ENCODE measurements at places on chromosomes 6 and 20.

GRCh38 chr6:155212616-155213380 is 51.0 kb upstream of the CLDN20 start:
- DNase-seq = no peak

GRCh38 chr6:56547687-56548086 is 95.0 kb downstream of the DST start:
- no peak for DNase-seq

DNA sequence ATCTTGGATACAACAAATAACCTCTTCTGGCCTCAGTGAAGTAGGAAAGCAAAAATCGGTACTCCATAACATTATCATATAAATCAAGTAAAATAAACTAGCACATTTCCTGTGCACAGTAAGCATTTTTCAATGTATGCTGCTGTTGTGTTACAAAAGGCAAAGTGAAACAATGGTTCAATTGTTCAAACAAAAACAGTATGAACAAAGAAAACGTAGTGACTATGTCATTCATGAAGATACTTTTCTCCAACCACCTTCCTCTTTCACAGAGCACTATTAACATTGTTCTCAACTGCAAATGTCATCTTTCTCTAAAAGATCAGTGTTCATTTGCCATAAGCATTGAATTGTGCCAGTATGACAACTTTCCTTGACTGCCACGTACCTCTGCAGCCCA is 318.6 kb upstream of the PRDM1 start:
- DNase-seq = no peak

GRCh38 chr6:116027801-116028200 is 32.9 kb downstream of the FRK start:
- DNase-seq = no peak

- DNase-seq = no peak
Measured at GRCh38 chr6:70846207-70846835, 110.5 kb downstream of the B3GAT2 start.

DNA sequence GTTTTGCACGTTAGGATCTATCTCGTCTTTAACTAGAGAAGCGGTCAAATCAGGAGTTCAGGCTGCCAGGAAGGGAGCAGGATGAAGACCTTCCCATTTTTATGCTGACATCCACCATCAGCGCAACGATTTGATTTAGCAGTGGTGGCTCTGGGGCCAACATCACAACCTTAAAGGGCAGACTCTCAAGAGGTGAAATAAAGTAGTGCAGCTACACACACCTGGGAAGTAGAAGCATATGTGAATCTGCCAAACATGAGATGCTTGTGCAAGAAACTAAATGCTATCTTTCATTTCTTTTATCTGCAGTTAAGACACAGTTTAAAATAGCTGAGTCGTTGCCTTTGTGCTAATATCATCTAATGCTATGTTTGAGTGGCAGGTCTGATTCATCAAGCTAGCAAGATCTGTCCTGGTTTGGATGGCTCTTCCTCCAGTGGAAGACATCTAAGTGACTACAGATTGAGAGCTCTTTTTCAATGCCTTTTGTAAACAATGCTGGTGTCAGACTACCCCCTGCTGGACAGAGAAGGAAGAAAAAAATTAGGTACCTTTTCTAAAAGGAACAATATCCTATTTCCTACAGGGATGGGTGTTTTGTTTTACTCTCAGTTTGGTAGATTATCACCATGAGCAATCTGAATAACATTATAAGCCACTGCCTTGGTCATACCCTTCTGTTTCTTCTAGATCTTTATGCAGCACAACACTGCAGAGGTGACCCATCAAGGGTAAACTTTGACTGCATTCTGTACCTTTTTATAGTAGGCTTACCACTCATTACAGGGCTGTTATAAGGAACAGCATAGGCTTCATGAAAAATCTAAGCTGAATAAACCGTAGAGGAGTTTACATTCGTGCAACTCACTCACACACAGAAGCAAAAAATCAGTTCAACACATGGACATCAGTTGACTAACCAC is 171.6 kb upstream of the FBXL4 start:
- peak; percentile 48 for DNase-seq

DNA sequence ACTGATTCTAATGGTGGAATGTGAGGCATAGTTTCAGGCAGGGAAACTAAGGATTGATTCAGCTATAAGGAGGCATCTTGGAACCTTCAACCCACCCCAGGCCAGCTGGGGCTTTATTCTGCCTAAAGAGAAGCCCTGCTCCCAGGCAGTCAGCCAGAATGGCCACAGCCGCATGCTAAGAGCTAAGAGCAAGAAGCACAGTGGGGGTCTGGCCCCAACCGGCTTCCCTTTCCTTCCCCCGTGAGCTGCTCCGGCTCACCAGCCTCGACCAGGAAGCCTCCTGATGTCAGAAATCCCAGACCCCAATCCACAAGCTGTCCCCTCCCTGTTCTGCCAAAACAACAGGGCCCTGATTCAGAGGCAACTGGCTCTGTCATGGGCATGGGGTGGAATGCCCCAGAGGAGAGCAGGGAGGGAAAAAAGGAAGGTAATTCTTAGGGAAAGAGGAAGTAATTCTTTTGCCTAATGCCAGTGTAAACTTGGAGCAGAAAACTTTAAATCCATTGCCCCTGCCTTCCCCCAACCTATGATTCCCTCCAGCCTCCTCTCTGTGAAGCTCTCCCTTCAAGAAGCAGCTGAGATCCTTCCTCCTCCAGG is 6.9 kb downstream of the GRM4 start:
- no peak for DNase-seq

- DNase-seq = no peak
Measured at GRCh38 chr20:37479925-37480691, 40.9 kb upstream of the NNAT start.

- no peak for DNase-seq
Measured at GRCh38 chr20:39309458-39309857, 347.3 kb downstream of the DHX35 start.

GRCh38 chr6:48429021-48429420 is 318.0 kb upstream of the PTCHD4 start:
- DNase-seq = no peak

GRCh38 chr6:29628419-29629281 is 4.3 kb downstream of the GABBR1 start:
- peak; percentile 85 for DNase-seq

DNA sequence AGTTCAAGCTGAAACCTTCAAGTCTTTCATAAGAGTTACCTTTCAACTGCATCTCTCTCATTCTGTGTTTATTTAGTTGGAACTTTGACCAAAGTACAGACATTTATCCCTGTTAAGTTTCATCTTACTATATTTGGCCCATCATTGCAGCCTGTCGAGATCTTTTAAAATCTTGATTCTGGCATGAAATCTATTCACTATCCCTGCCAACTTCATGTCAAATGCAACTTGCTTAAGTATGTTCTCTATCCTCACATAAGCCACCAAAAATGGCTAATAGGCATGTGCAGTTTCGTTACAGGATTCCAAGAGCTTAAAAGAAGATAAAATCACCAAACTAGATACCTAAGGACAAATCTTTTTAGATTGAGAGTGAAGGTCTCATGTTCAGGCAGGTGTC is 117.5 kb upstream of the KCNQ5 start:
- no peak for DNase-seq

DNA sequence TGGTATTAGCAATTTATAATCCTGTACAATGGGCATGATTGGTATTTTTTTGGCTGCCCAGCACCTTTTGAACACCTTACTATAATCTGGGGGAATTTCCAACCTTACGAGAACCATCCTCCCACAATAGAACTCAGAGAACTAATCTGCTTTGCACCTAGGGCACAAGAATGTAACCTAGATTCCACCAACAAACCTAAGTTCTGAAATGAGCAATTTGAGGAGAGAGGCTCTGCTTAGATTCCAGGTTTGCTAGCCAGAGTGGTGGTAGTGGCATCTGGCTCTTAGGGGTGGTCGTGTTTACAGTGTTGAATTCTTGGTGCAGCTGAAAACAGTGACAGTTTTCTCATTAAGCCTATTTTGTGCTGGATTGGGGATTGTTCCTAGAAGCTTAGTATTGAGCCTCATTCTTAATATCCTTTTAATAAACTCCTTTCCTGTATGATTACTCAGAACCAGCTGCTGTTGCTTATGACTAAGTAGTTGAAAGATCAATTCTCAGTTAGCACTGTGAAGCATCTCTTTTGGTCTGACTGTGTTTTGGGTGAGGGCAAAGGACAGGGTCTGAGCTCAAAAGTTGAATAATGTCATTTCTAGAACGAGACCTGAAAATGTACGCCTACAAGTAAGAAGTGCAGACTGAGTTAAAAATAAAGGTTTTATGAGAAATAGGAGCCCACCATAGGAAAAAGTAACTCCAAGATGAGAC is 385.6 kb downstream of the CDKAL1 start:
- peak; percentile 60 for DNase-seq

GRCh38 chr20:31859266-31859997 is 10.9 kb downstream of the DUSP15 start:
- no peak for DNase-seq

DNA sequence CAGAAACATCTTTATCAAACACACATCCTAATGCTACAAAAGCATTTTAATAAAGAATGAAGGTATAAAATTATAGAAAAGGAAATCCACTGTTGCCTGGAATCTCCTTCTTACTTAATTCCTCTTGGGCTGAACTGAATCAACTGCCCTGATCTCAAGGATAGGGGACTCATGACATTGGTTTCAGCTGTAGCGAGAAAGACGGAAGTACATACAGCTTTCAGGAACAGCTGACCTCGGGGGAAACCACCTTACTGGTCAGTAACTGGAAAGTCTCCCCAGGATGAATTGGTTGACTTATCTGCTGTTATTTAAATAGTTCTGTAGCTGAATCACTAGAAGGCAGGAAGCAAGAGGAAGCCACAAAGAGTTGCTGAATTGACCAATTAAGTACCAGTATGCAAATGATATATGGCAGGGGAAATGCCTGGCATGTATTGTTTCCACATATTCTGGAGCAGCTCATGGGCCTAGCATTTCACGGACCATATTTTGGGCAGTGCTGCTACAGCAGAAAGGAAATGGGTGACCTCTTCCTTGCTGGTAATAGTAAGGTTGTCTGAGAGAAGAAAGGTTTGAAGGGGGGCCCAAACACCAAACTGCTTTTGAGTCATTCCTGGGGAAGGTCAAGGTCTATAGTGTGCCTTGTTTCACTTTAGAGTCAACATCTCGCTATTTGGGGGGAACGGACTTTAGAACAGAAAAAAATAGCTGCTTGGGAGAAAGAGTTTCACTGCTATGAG is 43.7 kb upstream of the MAP7 start:
- DNase-seq = peak; percentile 75

DNA sequence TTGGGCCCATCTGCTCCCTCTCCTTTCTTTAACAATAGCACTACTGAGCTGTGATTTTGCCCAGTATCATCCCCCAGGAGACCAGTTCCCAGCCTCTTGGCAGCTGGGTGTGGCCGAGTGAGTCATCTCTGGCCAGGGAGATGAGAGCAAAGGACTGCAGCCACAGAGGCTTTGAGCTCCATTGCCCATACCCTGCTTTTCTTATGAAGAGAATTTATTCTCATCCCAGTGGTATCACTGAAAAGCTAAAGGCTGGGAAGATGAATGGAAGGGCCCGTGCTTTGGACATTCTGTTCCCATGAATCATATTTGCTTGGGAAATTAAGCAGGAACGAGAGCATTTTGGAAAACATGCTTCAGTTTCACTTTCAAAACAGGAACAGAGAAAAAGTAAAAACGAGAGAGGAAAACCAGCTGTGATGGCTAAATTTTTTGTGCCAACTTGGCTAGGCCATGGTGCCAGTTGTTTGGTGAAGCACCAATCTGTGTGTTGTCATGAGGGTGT is 14.9 kb downstream of the CST3 start:
- DNase-seq = no peak

GRCh38 chr20:56359212-56360132 is 698 bp downstream of the FAM210B start:
- no peak for DNase-seq

DNA sequence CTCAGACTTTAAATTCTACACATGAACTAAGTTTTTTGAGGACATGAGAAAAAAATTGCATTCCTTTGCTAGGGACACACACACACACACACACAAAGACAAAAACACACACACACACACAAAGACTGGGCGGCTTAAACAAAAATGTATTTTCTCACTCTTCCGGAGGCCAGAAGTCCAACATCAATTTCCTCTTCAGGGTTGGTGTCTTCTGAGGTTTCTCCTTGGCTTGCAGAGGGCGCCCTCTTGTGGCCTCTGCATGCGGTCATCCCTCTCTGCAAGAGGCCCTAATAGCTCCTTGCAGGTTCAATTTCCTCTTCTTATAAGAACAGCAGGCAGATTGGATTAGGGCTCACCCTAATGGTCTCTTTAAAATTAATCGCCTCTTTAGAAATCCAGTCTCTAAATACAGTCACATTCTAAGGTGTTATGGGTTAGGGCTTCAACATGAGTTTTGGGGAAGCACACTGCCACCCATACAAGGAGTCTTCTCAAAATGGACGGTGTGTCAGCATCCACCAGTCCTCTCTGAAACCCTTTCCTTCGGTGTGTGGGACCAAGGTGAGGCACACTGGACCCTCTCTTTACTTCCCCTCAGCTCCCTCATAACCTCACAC is 61.4 kb downstream of the GPR6 start:
- peak; percentile 77 for DNase-seq

- DNase-seq = no peak
Measured at GRCh38 chr6:45160305-45160704, 167.8 kb upstream of the RUNX2 start.

GRCh38 chr20:1669304-1669703 is 11.7 kb upstream of the SIRPG start:
- no peak for DNase-seq

Measured in GM13977 (cell line).